Sigmoid colon (tissue), 7 donors: ENCODE measurements at places on chromosomes 3 and 15. TPM values are rescaled to one million over a fixed set of nuclear protein-coding genes. Genes with fewer than 3 reads are reported as not detected.

GRCh38 chr15:63067306-63067705 lies 24.8 kb downstream of the TPM1 start:
- DNase-seq = no peak

- DNase-seq = no peak
Measured at GRCh38 chr3:39080026-39080425, 27.4 kb downstream of the GORASP1 start.

Gene PRICKLE2
- total RNA-seq = 96.7 TPM

GRCh38 chr15:89406940-89407607 lies 72.5 kb upstream of the POLG start:
- no peak for DNase-seq

Gene FANCD2OS
- not detected for total RNA-seq

Gene MESP2
- total RNA-seq = not detected

GRCh38 chr3:69542805-69543429 lies 157.0 kb upstream of the FRMD4B start:
- DNase-seq = no peak

DNA sequence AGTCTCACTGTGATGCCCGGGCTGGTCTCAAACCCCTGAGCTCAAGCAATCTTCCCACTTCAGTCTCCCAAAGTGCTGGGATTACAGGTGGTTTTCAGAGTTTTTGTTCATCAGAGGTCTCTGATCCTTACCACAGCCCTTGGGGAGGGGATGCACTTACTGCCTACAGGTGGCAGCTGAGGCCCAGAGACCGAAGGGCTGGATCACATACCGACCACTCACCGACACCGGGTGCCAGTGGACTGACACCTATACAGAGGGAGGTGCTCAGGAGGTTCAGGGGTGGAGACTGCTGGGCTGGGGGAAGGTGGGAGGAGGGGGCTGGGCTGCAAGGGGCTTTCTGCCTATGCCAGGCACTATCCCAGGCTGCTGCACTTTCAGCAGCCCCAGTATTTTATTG lies 19.5 kb downstream of the DUSP7 start:
- DNase-seq = no peak

DNA sequence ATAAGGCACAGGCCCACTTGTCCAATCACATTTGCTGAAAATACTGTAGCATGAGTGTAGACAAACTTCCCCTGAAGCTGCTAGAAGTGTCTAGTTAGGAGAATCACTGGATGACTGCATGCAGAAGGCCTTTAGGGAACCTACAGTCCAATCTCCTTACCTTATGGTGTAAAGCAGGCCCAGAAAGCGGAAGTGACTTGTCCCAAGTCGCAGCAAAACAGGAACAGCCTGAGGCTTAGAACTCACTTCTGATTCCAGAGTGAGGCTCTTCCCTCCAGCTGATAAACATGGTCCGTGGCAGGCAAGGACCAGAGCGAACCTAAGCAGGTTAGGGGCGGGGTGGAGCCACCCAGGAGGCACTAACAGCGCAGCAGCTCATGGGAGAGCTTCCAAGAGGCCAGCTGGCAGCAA lies 2.5 kb downstream of the GRAMD2A start:
- no peak for DNase-seq

GRCh38 chr3:31262201-31262600 lies 270.5 kb upstream of the STT3B start:
- DNase-seq = no peak

Gene CCR3
- total RNA-seq = not detected

GRCh38 chr3:148857316-148857715 lies 7.8 kb upstream of the CPA3 start:
- DNase-seq = no peak

Gene AGBL1
- 0.28 TPM for total RNA-seq

Gene TRANK1
- total RNA-seq = 8.6 TPM

Gene TMEM207
- total RNA-seq = not detected

DNA sequence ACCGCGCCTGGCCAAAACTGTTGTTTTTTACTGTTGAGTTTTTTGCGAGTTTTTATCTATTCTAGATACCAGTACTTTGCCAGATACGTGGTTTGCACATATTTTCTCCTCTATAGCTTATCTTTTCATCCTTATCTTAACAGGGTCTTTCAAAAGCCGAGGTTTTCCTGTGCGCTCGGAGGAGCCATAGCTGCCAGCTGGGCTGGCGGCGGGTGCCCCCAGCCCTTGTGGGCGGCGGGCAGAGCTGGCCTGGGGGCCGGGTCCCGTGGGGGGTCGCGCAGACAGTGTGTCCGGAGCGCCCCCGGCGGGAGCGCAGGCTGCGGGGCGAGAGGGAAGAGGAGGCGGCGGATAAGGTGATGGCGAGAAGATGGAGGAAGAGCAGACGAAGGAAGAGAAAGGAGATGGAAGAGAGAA lies 11.1 kb upstream of the EIF4A2 start:
- DNase-seq = no peak

Gene POPDC2
- 181 TPM for total RNA-seq

DNA sequence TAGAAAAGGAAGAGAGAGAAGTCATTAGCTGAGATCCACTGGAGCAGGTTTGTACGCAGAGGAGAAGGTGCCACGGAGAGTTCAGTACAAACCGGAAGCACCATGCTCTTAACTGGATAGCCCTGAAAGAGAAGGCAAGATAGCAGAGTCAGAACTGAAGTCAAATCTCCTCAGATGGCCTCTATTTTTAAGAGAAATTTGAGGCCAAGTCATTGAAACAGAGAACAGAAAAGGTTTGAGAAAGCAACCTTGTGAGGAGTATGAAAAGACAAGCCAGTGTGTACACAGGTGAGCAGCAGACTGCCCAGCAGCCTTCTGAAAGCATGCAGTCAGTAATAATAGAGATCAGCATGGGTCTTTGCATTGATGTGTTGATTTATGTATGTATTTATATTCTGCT lies 66.1 kb upstream of the SPRED1 start:
- no peak for DNase-seq

DNA sequence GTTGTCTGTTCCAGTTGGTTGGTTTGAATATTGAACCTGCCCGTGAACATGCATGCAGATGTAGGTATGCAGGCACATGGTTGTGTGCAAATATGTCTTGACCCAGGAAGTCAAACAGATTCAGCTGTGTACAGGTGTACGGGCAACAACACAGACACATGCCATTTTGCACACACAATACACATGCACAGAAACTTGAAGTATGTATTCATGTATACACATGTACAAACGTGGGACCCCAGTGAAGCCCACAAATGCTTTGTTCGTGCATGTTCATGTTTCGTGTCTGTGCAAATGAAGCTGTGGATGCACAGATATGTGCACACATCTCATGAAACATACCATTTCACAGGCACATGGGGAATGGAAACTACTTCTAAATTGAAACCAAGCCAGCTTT lies 30.7 kb downstream of the IDH3A start:
- no peak for DNase-seq

Gene HTR3E
- total RNA-seq = not detected

DNA sequence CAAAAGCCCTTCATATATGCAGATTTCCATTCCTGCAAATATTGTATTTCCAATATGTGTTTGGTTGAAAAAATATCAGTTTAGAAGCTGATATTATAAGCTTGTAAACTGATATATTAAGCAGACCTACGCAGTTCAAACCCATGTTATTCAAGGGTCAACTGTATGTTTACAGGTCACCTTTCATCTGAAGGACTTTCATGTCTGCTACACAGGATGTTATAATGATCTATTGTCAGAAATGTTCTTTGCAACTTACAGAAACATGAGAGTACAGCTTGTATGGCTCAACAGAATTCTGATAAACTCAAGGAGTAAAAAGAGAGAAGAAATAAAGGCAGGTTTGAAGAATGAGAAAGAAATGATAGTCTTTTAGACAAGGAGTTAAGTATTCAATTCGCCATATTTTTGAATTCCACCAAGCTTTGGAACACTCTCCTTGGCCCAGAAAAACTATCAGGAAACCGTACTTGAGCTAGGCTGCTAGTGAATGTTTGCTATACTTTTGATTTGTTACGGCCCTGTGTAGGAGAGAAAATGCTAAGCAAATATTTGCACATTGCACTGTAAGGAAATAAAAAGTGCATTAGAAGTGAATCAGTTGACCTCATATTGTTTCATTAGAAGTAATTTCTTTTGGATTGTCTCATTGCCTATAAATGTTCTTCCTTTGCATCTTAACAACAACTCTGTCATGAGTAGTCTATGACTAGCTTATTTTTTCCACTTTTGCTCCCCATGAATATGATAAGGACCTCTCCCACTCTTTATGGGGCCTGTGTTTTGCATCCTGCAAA lies 81.2 kb downstream of the NEK11 start:
- no peak for DNase-seq

GRCh38 chr3:108645364-108645763 lies 55.8 kb downstream of the DZIP3 start:
- no peak for DNase-seq

DNA sequence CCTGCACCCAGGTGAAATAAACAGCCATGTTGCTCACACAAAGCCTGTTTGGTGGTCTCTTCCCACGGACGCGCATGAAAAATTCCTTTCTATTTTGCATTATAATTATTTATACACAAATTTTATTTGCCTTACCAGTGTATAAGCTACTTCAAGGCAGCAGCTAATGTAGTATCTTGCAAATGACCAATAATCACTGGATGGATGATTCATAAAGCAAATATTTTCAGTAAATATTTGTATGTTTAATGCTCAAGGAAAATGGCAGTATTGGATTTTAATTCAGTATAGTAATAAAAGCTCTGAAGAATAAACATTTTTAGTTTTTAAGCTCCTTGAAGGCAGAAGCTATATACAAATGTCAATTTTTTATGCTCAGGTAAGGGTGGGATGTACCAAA lies 158.7 kb upstream of the NANOGP8 start:
- no peak for DNase-seq

Gene LACTB
- total RNA-seq = 8.2 TPM

DNA sequence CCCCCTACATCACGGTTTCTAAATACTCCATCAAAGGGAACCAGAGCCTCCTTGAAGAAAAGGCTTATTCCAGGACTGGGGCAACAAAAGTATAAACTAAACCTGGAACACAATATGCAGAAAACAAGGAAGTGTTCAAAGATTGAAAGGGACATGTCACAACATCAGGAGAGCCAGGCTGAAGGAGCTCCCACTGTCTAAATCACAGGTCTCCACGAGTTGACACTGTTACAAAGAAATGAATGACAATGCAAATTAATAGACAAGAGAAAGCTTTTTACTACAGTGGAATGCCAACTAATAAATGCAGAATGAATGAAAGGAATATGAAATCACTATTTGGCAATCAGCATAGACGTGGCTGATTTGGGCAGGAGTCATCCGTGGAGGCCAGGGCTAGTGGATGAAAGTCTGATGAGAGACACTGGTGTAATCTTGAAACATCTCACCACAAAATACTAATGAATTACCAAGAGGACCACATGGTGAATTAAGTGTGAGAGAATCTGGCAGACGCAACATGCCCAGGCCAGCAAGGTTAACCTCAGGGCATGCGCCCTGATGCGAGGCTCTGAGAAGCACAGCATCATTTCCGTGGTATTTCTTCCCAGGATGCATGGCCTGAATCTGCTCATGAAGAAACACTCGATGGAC lies 123.8 kb upstream of the TJP1 start:
- DNase-seq = no peak

DNA sequence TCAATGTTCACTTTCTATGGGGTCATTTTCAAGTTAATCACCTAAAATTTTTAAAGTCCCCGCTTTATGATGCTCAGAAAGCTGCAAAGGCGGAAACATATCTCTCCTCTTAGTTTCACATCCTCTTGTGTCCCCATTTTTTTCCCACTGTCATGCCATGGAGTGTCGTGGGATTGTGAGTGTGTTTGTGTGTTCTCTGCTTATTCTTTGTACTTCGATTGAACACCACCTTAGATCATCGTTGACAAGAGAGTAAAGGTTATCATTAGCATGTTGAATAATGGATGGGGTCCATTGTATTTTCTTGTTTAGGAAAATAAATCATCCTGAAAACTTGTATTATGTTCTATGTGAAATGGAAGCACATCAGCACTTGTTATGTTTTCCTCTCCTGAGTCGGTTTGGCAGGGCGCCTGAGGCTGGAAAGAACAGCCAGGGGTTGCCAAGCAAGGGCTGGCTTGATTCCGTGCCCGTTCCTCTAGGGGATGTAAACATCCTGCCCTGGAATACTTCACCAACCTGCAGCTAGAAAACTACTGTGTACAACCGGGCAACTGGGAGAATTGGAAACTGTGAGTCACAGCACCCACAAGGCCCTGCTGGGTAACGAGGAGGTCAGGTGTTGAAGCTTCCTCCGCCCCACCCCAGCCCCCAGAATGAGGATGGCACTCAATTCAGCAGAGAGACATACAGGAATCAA lies 67.2 kb downstream of the EIF4E3 start:
- DNase-seq = peak; percentile 97

GRCh38 chr3:153410517-153410916 lies 248.5 kb downstream of the RAP2B start:
- DNase-seq = no peak
